ENCODE measurements at places on chromosomes 1 and 21.
A peak's percentile ranks its signal among the peaks of the same experiment; 100 is the strongest.

DNA sequence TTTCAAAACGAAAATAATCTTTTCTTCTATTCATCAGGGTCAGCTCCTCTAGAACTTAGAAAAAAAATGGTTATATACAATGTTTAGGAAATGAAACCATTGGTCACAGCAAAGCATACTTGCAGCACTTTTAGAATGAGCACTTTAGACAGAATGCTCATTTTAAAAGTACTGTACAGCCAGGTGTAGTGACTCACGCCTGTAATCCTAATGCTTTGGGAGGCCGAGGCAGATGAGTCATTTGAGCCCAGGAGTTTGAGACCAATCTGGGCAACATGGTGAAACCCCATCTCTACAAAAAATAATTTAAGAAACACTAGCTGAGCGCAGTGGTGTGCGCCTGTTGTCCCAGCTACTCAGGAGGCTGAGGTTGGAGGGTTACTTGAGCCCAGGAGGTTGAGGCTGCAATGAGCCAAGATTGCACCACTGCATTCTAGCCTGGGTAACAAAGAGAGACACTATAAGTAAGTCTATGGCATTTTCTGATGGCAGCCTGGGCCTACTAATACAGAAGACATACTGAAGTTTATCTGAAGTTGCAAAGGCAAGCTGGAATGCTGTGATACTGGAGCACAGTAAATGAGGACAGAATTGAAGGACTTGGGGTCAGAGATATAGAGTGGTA lies 48.9 kb upstream of the ZNF326 start:
- no peak for DNase-seq

GRCh38 chr21:16421007-16421406 lies 691.2 kb downstream of the USP25 start:
- no peak for DNase-seq

DNA sequence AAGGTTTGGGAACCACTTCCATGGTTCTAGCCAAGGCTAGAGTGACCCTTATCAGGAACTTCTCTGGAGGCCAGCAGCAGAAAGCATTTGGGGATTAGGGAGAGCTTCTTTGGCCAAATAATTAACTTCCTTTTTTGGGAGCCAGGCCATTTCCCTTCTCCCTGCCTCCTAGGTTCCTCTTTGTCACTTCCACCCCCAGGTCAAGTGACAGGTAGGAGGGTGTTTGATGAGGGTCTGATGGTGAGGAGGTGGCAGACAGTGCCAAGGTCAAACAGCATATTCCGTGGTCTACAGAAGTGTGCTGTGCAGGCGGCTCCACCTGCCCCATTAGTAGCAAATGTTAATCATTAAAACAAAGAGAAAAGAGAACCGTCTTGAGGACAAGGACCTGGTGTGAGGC lies 1.9 kb upstream of the KCNA10 start:
- no peak for DNase-seq

- no peak for DNase-seq
These were observed 86.5 kb downstream of the MAN1C1 start for GRCh38 chr1:25703041-25703440.

GRCh38 chr1:119226321-119226720 lies 85.9 kb upstream of the WARS2 start:
- no peak for DNase-seq

DNA sequence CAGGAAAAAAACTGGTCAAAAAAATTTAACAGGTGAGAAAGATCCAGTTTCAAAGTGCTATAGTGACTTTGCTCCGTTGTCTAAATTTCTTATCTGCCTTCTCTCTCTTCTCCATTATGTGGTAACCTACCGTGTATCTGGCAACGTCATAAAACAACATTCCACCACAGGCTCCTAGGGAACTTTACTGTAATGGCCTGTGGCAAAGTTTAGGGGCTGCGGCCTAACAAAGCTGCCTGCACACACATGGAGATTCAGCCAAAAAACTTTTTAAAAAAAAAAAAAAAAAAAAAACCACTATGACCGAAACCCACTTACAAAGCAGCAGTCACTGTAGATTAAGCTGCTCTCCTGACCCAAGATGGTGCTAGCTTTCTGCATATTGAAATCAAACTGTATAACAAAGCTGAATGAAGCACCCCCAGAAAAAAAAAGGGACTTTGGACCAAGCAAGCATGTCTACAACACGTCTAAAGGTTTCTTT lies 202.6 kb downstream of the SLC45A1 start:
- no peak for DNase-seq

GRCh38 chr1:12640958-12641272 lies 3.0 kb upstream of the AADACL4 start:
- DNase-seq = no peak

DNA sequence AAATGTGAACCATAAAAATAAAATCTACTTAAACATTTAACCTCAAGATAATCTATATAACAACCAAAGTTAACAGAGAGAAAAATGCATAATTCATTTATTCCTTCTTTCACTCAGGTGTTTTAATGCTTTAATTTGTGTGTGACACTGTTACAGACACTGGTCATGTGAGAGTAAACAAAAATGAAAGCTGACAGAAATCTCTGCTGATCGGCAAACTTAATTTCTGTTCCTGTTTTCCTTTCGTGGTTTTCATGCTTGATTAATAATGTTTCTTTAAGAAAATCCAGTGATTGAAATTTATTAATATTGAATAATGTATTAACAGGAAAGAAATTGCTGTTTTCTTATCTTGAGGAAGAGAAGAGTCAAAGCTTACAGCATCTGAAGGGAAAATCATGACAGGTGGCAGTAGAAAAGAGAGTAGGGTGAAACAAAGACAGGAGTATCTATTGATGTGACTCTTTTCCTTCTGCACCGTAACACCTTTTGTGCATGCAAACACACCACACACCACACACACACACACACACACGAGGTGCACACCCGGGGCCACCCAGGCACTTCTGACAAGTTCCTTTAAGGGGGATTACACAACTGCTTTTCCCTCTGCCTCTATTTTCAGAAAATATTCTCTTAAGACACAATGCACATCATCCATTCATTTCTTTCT lies 1.6 kb downstream of the OR2AK2 start:
- DNase-seq = no peak

DNA sequence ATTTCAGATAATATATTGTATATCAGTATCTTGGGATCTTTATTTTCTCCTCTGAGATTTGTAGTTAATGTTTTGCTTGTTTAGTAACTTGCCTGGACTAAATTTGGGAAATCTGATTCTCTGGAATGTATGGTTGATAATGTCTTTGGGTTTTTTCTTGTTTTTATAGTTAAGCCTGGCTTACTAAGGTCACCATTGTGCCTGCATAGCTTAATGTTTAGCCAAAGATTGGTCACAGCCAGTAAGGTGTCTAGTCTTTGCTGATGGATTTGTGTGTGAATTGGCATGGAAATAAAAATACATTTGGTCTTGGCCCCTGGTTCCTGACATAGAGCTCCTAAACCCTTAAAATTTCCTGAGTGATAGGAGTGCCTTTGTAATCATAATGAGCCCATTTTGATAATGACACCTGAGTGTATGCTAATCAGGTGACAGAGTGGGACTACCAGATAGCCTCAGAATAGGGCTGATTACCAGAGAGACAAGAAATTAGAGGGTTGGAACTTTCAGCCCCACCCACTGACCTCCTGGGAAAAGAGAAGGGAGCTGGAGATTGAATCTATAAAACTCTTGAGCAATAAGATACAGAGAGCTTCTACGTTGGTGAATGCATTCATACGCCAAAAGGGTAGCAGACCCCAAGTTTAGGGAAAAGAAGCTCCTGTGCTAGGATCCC lies 47.9 kb upstream of the NUF2 start:
- DNase-seq = no peak

DNA sequence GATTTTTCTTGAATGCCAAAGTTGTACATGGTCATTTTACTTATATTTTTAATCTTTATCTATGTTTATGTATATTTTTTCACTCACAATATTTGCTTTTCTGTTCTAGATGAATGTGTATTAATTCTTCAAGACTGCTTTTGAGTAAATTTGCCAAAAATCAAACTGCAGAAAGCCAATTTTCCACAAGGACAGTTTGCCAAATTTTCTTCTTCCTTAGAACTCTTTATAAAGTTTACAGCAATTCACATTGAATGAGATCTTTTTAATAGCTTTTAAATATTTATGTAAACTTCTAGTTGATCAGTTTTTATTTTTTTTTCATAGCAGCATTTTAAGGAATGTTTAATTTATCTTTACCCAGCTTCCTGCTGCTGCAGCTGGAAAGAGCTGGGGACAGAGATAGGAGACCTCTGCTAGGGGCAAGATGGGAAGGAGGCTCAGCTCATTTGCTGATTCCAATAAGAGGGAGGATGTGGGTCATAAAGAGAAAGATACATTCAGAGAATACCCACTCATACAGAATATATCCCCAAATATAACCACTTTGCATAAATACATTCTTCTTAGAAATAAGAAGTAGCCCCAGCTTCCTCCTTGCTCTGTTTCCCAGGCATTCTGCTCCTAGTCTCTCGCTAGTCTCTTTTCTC lies 93.0 kb downstream of the ODF2L start:
- no peak for DNase-seq

- DNase-seq = no peak
These were observed 6.3 kb downstream of the MAST2 start for GRCh38 chr1:45809761-45810160.

- no peak for DNase-seq
These were observed 32.7 kb downstream of the ECE1 start for GRCh38 chr1:21257431-21258135.

DNA sequence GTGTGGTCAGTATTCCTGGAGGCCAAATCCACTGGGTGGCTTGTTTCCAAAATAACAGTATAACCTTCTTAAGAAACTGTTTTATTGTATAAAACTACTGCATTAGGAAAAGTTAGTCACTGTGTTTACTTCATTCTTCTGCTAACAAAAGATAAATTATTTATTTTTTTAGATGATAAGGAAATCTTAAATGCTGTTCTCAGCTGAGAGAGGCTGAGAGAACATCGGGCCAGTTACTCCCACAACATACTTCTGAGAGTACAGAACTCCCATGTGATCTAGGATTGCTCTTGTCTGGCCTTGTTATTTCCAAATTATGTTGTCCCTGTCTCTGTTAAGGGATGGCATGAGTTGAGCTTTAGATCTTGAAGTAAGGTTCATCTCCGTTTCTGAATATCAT lies 96.7 kb upstream of the CXADR start:
- no peak for DNase-seq

DNA sequence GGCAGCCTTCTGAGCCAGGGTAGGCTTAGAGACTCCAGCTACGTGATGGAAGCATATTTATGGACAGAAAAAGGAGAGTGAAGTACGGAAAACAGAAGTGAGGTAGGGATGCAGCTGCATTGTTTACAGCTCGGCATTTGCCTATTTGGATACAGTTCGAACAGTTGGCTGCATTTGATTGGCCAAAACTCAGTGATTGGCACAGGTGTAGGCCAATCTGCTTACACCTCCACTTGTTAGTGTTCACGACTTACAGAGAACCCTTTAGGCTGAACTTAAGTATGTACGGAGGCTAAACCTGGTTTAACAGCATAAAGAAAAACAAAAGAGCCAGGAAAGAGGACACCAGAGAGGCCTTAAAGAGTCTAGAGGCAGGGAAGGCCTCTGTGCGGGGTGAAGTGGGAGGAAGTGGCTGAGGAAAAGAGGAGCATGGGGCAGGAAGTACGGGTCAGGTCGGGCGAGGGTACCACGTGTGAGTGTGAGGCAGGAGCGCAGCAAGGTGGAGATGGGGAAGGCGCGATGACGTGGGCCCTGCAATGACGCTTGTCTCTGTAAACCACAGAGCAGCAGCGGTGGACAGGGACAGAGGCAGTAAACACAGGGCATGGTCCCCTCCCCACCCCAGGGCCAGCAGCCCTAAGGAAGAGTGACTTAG lies 32.0 kb downstream of the RSPH1 start:
- peak; percentile 30 for DNase-seq

DNA sequence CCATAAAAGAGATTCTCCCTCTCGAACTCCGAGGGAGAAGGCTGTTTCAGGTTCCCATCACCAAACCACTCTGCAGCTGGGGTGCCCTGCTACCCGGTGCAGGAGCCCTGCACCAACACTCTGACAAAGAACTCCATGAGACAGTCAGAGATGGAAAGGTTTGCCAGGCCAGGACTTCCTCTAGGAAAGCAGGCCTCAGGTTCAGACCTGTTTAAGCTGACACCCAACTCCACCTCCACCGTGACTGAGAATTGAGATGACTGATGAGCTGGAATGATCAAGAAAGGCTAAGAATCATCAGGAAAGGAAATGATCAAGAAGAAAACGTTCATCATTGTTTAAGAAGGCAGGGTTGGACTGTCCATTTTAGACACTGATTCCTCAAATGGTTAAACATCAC lies 46.2 kb upstream of the KCNE1 start:
- DNase-seq = no peak

DNA sequence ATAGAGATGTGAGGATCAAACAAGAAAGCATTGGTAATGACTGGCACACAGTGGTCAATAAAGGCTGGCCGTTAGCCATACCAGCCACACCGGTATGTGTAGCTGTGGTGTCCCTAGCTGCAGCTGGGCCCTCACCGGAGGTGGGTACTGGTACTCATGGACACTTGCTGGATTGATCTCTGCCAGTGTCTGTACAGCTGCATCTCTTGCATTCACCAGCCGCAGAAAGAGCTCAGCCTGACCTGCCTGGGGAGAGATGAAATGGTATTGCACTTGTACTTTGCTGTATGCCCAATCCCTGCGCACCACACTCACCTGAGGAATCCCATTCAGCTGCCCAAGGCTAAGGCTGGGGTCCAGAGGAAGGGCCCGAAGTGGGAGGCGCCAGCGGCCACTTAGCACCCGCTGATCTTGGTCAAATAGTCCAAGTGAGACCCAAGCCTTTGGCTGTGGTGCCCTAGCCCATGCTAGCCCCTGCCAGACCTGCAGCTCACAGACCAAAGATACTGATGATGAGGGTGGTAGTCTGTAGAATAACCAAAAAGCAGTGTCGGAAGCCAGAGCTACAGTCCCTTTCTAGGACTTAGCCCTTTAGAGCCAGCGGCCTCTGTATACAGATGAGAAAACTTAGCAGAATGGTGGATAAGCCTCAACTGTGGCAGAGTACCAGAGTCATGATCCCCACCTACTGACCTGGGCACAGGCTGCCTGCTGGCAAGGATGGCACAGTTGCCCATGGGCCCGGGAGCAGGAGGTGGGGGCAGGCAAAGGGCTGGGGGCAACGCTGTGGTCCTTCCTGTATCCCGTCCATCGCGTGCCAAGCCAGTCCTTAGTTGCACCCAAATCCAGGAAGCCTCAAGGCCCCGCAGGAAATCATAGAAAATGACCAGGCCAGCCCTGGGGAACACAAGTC lies 3.0 kb downstream of the CCDC17 start:
- no peak for DNase-seq

DNA sequence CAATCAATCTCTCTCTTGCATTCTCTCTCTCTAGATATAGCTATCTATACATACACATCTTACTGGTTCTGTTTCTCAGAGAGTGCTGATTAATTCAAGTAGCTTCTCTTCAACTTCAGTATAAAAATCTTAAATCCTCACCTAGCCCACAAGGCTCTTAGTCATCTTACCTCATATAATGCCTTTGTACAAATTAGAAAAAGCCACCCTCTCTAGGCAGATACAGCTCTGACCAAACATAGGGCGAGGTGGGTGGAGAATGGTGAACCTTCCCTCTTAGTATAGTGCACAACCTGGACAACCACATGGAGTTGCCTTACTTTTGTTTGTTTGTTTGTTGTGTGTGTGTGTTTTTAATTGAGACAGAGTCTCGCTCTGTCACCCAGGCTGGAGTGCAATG lies 5.1 kb upstream of the INAVA start:
- no peak for DNase-seq

All from stimulated activated CD8-positive, alpha-beta memory T cell treated with anti-CD3 and anti-CD28 coated beads, Interleukin-2, amount 100 ng/mL, for 1 hour (primary cell).